Stimulated activated CD8-positive, alpha-beta memory T cell treated with anti-CD3 and anti-CD28 coated beads, Interleukin-7, amount 100 ng/mL, for 4 hours (primary cell): ENCODE measurements at places on chromosomes 4 and X.

- no peak for DNase-seq
Observed at GRCh38 chr4:139312552-139313332, 10.5 kb upstream of the NDUFC1 start.

GRCh38 chrX:103949506-103949905, 12.9 kb upstream of the TMSB15B start:
- DNase-seq, result no peak

GRCh38 chr4:147943159-147943638, 211.3 kb downstream of the ARHGAP10 start:
- DNase-seq, result no peak

GRCh38 chrX:30248854-30249253, 1.9 kb downstream of the MAGEB1 start:
- DNase-seq, result no peak

- no peak for DNase-seq
Observed at GRCh38 chrX:1902901-1903235, 288.0 kb downstream of the ASMT start.

- no peak for DNase-seq
Observed at GRCh38 chrX:136761421-136761820, 19.3 kb downstream of the ARHGEF6 start.

- DNase-seq, result no peak
Observed at GRCh38 chr4:106287353-106287969, 28.5 kb downstream of the TBCK start.

- DNase-seq, result no peak
Observed at GRCh38 chr4:122576261-122577188, 44.3 kb downstream of the IL21 start.

- no peak for DNase-seq
Observed at GRCh38 chr4:117455088-117455487, 369.7 kb upstream of the TRAM1L1 start.

DNA sequence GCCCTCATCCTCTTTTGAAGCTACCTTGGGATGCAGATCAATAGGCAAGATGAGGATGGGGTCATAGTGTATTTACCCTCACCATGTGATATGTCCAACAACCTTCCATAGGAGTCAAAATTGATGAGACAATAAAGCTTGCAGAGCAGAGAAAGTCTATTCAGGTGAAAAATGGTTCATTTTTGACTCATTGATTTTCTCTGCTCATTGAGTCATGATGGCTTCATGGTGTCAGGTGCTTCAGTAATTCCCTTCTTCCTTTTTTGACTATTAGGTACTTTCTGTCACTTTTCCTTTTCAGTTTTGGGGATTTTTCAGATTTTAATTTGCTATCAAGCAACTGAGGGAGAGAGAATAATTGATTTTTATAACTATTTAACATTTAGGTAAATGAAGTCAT, 55.9 kb upstream of the IL2 start:
- DNase-seq, result no peak

GRCh38 chrX:19698122-19698521, 182.8 kb upstream of the MAP3K15 start:
- DNase-seq, result no peak

DNA sequence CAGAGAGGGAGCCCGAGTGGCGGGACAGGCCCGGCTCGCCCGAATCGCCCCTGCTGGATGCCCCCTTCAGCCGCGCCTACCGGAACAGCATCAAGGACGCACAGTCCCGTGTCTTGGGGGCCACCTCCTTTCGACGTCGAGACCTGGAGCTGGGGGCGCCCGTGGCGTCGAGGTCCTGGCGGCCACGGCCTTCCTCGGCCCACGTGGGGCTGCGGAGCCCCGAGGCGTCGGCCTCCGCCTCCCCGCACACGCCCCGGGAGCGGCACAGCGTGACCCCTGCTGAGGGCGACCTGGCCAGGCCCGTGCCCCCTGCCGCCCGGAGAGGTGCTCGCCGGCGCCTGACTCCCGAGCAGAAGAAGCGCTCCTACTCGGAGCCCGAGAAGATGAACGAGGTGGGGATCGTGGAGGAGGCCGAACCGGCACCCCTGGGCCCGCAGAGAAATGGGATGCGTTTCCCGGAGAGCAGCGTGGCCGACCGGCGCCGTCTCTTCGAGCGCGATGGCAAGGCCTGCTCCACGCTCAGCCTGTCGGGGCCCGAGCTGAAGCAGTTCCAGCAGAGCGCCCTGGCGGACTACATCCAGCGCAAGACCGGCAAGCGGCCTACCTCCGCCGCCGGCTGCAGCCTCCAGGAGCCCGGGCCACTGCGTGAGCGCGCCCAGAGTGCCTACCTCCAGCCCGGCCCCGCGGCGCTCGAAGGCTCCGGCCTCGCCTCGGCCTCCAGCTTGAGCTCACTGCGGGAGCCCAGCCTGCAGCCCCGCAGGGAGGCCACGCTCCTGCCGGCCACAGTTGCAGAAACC, 156.9 kb downstream of the SOWAHB start:
- DNase-seq, result no peak

DNA sequence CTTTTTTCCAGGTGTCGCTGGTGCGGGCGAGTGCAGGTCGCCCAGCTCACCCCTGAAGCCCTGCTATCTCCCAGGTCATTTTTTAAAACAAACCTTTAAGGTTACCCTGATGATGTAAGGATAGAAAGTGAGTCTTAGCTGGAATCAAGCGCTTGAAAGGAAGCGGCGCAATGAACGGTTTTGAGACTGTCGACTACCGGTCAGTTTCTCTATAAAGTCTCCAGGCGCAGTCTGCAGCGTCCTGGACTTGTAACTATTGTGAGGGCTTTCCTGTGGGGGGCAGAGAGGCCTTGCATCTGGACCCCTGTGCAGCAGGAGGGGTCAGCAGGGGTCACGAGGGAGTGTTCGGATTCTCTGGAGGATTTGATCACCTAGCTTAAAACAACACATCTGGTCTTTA, 1.6 kb downstream of the KIT start:
- no peak for DNase-seq

GRCh38 chr4:67436742-67437141, 108.6 kb downstream of the CENPC start:
- DNase-seq, result no peak

DNA sequence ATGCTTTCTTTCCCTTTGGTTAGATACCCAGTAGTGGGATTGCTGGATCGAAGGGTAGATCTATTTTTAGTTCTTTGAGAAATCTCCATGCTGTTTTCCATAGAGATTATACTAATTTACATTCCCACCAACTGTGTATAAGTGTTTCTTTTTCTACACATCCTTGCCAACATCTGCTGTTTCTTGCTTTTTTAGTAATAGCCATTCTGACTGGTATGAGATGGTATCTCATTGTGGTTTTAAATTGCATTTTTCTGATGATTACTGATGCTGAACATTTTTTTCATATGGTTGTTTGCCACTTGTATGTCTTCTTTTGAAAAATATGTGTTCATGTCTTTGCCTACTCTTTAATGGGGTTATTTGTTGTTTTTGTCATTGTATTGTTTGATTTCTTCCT, 6.6 kb upstream of the AGA start:
- no peak for DNase-seq

DNA sequence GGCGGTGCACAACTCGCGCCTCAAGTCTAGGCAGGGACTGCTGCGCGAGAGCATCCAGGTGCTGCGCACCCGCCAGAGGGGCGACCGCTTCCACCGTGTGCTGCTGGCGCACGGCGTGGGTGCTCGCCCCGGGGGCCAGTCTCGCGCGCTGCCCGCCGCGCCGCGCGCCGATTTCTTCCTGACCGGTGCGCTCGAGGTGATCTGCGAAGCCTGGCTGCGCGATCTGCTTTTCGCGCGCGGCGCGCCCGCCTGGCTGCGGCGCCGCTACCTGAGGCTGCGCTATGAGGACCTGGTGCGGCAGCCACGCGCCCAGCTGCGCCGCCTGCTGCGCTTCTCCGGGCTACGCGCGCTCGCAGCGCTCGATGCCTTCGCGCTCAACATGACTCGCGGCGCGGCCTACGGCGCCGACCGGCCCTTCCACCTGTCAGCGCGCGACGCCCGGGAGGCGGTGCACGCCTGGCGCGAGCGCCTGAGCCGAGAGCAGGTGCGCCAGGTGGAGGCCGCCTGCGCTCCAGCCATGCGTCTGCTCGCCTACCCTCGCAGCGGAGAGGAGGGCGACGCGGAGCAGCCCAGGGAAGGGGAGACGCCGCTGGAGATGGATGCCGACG, 1.3 kb downstream of the CHST7 start:
- peak; percentile 34 for DNase-seq

DNA sequence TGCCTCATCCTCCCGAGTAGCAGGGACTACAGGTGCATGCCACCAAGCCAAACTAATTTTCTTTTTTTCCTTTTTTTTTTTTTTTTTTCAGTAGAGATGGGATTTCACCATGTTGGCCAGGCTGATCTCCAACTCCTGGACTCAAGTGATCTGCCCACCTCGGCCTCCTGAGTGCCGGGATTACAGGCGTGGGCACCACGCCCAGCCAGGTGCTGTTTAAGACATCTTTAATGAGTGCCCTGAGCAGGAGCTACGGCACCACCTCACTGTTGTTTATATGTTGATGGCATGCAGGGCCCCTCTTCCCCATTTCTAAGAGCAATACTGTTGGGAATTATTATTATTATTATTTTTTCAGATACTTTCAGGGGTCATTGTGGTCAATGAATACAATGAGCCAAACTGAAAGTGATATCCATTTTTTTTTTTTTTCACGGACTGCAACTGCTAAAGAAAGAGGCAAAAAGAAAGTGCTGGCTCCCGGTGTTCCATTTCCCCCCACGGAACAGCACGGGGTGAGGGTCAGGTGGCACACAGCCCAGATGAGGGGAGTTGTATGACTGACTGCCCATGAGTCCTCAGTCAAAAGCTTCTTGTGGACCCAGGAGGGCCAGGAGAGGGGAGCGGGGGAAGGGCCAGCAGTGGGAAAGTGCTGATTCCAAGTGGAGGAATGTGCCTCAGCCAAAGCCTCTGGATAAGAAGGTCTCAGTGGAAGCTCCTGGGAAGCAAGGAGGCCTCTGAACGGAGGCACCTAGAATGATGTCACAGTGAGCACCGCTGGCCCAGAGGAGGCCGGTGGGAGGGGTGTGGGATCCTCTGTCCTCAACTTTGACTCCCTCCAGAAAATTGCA, 101.8 kb upstream of the HPF1 start:
- no peak for DNase-seq
